ENCODE measurements at places on chromosomes 4 and X. TPM values are rescaled to one million over a fixed set of nuclear protein-coding genes. Genes with fewer than 3 reads are reported as not detected.

CHRDL1 gene
- total RNA-seq, result not detected

ANXA3 gene
- 60.1 TPM for total RNA-seq

SYNPO2 gene
- total RNA-seq, result 0.98 TPM

GLOD5 gene
- not detected for total RNA-seq

CCNQ gene
- 59.8 TPM for total RNA-seq

XAGE1B gene
- 189 TPM for total RNA-seq

WDFY3 gene
- 9.0 TPM for total RNA-seq

ADAM29 gene
- not detected for total RNA-seq

WAS gene
- 0.27 TPM for total RNA-seq

FOXO4 gene
- 0.91 TPM for total RNA-seq

CLIC2 gene
- 0.10 TPM for total RNA-seq

HSFX3 gene
- total RNA-seq, result not detected

RTL9 gene
- 0.09 TPM for total RNA-seq

CT45A5 gene
- not detected for total RNA-seq

CSAG1 gene
- total RNA-seq, result not detected

HTR2C gene
- total RNA-seq, result not detected

EDA2R gene
- total RNA-seq, result 12.4 TPM

MAGEC2 gene
- total RNA-seq, result not detected

VSIG4 gene
- total RNA-seq, result not detected

TKTL2 gene
- not detected for total RNA-seq

FAT4 gene
- total RNA-seq, result 2.0 TPM

PAGE2 gene
- total RNA-seq, result not detected

TXK gene
- 0.28 TPM for total RNA-seq

SMIM43 gene
- total RNA-seq, result 0.16 TPM

PYURF gene
- total RNA-seq, result 81.2 TPM

PIR gene
- total RNA-seq, result 52.4 TPM

MAML3 gene
- total RNA-seq, result 12.8 TPM

CACNA1F gene
- total RNA-seq, result not detected

KLHL4 gene
- 6.2 TPM for total RNA-seq

VEGFD gene
- total RNA-seq, result 0.22 TPM

KIAA1210 gene
- total RNA-seq, result not detected

PPARGC1A gene
- 0.10 TPM for total RNA-seq

ANXA10 gene
- total RNA-seq, result 2.7 TPM

GPR119 gene
- total RNA-seq, result not detected

GAGE12J gene
- total RNA-seq, result not detected

ATP1B4 gene
- 0.04 TPM for total RNA-seq

CXCL8 gene
- 9.0 TPM for total RNA-seq

MYOZ2 gene
- total RNA-seq, result not detected

CXorf65 gene
- not detected for total RNA-seq

MAGEB10 gene
- not detected for total RNA-seq

C1QTNF7 gene
- total RNA-seq, result not detected

SSX4 gene
- not detected for total RNA-seq

COL25A1 gene
- not detected for total RNA-seq

All from A549 treated with Mapracorat at 1 μM for 4 hours (cell line).